Natural killer cell treated with Interleukin-12 subunit alpha and Interleukin-12 subunit beta and Interleukin-15 and Interleukin-18, amount 100 ng/mL, for 72 hours (primary cell): ENCODE measurements at places on chromosomes 16 and 17.

DNA sequence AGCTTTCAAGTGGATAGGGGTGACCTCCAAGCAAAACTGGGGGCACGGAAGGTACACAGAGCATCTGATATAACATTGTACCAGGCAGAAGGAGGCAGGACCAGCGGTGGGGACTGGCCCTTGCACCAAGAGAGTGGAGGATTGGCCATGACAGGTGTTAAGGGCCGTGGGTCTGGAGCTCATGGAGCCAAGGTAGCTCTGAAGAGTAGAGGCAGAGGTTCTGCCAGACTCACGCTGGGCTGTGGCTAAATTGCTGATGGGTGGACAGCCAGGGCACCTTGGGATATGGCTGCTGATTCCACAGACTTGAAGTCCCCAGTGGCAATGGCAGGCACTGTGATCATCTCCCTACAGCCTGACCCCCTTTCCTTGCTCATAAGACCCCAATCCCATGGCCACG is 65.9 kb upstream of the NKD1 start:
- H3K27me3 ChIP-seq, result peaks cover 30% of the 10 kb centered on the region
- H3K36me3 ChIP-seq, result no peaks in the 10 kb centered on the region

DNA sequence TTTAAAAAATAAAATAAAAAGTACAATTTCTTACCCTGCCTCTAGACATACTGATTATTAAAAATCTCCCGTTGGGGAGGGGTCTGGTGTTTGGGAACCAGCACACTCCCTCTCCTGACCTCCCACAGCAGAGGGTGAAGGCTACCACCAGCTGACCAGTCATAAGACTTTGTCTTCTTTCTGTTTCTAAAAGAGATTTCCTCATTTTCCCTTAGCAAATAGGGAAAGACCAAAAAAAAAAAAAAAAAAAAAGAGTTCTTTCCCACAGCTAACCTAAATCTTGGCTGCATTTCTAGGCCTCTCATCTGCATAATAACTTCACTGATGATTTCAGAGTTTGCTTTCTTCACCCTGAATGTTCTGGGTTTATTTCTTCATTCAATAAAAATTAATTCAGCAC is 30.3 kb downstream of the CDK5RAP3 start:
- no peak overlapping the region for H3K27ac ChIP-seq
- H3K4me1 ChIP-seq, result peaks cover 14% of the 10 kb centered on the region
- peaks cover 14% of the 10 kb centered on the region for H3K27me3 ChIP-seq

DNA sequence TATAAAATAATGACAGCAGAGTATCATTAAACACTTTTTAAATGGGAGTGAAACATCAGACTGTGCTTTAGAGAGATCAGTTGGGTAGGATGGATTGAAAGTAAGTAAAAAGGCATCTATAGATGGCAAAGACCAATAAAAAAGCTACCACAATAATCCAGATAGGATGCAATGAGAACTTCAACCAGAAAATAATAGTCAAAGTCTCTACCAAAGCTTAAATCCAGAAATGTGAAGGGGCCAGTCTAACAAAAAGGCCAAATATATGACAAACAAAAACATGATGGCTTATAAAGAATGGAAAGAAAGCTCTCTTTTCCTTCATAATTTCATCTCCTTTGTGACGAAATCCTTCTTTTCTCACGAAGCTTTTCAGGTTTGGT is 12.3 kb downstream of the KANSL1 start:
- H3K4me3 ChIP-seq, result peak overlapping the region; percentile 78
- DNase-seq, result no peak

- H3K36me3 ChIP-seq, result no peaks in the 10 kb centered on the region
- no peak overlapping the region for H3K4me3 ChIP-seq
- H3K4me1 ChIP-seq, result no peaks in the 10 kb centered on the region
Observed at GRCh38 chr16:70591615-70592014, 54.7 kb upstream of the IL34 start.

DNA sequence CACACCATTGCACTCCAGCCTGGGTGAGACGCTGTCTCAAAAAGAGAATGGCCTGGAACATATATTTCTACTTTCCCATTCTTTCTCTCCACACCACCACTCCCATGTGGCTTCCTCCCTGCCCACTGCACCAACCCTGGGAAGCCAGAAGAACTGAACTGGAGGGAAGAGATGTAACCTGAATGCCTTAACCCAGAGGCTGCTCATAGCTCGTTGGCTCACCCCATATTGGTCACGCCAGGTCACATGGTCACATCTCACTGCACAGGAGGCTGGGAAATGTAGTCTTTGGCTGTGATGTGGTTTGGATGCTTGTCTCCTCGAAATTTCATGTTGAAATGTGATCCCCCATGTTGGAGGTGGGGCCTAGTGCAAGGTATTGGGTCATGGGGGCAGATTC is 5.9 kb upstream of the DNAH17 start:
- H3K27ac ChIP-seq, result no peak overlapping the region
- H3K27me3 ChIP-seq, result peaks cover 11% of the 10 kb centered on the region
- DNase-seq, result no peak

DNA sequence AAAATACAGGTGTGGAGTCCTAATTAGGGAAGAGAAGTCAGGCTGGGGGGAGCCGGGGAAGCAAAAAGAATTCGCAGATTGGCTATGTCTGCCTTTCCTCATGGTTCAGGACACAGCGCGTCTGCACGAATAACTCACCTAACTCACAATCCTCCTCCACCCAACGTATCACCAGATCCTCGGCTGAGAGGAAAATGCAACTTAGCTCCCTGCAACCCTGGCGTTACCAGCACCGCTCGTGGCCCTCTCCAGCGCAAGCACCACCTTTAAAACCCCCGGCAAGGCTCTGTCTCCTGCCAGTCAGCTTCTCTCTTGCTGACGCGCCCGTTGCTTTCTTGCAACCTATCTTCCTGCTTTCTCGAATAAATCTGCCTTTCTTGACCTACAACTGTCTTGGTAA is 49.8 kb upstream of the METRNL start:
- H3K36me3 ChIP-seq, result peaks cover 4% of the 10 kb centered on the region
- peaks cover 20% of the 10 kb centered on the region for H3K4me1 ChIP-seq
- H3K27ac ChIP-seq, result no peak overlapping the region
- no peak for DNase-seq

- no peak overlapping the region for H3K4me3 ChIP-seq
- H3K27ac ChIP-seq, result no peak overlapping the region
- peaks cover 5% of the 10 kb centered on the region for H3K27me3 ChIP-seq
Observed at GRCh38 chr16:89167425-89167941, 4.1 kb upstream of the CDH15 start.

DNA sequence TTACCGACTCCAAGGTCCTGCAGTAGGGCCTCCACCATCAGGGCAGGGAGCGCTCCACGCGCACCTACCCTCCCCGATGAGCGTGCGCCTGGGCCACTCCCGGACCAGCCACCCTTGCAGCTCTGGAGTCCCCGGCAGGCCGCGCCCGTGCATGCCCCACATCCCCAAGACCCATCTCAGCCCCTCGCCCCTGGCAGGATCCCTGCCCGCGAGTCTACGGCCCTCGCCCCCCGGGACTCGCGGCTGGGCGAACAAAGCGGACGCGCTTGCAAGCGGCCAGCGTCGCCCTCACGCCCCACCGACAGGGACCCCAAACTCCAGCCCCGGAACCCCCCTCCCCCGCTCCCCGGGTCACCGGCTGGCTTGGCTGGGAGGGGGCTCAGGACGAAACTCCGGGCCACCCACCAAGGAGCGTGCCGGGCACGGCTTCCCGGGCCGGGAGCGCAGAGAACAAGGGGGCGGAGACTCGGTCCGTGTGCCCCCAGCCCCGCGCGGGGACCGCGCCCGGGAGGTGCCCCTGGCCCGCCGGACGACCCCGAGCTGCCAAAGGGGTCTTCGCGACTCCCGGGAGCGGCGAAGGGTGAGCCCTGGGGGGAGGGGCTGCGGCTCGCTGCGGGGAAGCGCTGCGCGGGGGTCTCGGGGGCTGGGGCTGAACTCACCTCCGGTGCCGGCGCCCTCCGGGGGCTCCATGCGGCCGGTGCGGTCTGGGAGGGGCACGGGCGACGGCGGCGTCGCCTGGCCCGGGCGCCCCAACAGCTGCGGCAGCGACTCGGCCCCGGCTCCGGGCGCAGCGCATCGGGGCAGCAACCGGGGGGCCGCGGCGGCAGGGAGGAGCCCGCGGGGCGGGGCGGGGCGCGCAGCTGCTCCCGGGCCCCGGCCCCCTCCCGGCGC is at the start of gene DBNDD1:
Gene DBNDD1 (minus strand): TSS at position 805 of the 891 bp plus-strand sequence. CDS start 115 bp downstream, at position 690.
- no peak within 1 kb of the TSS for H3K27ac ChIP-seq
- H3K4me3 ChIP-seq, result peak within 1 kb of the TSS; percentile 67
- H3K27me3 ChIP-seq, result peaks cover 17% of the 10 kb centered on the region
- peaks cover 9% of the 10 kb centered on the region for H3K4me1 ChIP-seq
- DNase-seq, result peak; percentile 58

- no peak for DNase-seq
- H3K27me3 ChIP-seq, result no peaks in the 10 kb centered on the region
- H3K4me1 ChIP-seq, result no peaks in the 10 kb centered on the region
Observed at GRCh38 chr16:65316808-65317207, 194.9 kb upstream of the CDH11 start.

DNA sequence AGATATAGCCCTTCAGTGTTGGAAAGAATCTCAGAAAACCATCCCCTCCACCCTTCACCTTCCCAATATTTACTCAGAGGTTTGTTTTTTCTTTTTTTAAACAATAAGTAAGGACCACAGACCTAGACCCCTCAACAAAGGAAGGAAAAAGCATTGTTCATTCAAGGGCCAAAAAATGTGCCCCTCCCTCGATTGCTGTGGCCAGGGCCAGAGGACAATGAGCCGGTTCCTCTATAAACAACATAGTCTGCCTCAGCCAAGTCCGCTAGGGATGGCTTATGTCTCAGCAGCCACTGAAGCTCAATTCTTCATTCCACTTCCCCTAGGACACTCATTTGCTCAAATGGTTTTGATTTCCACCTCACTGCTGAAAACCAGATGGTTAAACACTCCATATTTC is 24.0 kb downstream of the TRIM16 start:
- H3K4me1 ChIP-seq, result no peaks in the 10 kb centered on the region
- no peaks in the 10 kb centered on the region for H3K27me3 ChIP-seq
- H3K4me3 ChIP-seq, result no peak overlapping the region
- DNase-seq, result no peak
- H3K27ac ChIP-seq, result no peak overlapping the region

GRCh38 chr16:15141586-15141985 is 47.5 kb upstream of the RRN3 start:
- no peak for DNase-seq
- H3K27me3 ChIP-seq, result no peaks in the 10 kb centered on the region
- no peaks in the 10 kb centered on the region for H3K4me1 ChIP-seq
- no peak overlapping the region for H3K27ac ChIP-seq
- no peaks in the 10 kb centered on the region for H3K36me3 ChIP-seq
- H3K4me3 ChIP-seq, result no peak overlapping the region

DNA sequence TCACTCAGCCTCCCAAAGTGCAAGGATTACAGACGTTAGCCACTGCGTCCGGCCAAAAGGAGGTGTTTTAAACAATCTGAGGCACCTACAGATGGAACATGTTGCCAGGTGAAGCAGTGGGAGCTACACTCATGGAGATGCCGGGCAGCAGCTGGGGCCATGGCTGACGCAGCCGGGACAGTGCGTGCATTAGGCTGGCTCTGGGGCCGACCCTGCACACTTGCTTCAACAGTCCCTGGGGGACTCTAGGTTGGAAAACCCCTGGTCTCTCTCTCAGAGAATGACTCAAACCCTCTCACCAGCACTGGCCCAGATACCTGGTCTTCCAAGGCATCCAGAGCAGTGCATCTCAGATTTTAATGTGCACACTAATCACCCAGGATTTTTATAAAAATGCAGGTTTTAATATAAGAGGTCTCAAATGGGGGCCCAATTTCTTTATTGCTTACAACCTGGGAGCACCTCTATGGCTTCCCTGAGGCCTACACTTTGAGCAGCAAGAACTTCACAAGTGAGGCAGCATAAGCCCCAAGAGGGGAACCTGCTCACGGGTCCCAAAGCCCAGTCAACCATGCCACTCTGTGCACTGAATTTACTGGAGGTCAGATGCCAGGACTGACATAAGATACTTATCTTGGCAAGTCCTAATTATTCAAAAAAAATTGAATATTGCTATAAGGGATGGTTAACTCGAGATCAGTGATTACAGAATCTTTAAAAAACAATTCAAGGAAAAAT is 70.8 kb upstream of the TRAP1 start:
- H3K27me3 ChIP-seq, result no peaks in the 10 kb centered on the region
- DNase-seq, result no peak
- peaks cover 17% of the 10 kb centered on the region for H3K36me3 ChIP-seq
- peak overlapping the region; percentile 17 for H3K4me3 ChIP-seq
- no peak overlapping the region for H3K27ac ChIP-seq

DNA sequence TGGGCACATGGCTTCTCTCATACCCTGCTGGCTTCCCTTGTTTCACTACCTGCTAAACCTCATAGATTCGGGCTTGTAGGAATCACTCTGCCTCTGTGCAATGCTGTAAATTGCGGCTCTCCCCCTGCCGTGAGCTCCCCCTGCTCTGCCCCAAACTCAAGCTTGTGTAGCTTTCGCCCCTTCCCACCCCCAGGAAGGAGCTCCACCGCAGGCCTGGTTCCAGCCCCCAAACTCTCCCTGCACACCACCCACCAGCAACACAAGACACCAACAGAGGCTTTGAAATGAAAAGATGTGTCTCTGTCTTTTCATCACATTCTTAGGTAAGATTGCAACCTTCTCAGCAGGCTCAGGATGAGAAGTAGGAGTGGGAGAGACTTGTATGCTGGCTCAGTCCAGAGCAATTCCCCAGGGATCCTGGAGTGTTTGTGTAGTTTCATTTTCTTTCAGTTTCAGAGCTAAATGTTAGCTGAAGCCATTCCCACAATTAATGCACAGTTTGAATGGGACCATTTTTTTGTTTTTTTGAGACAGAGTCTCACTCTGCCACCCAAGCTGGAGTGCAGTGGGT is 14.2 kb downstream of the CX3CL1 start:
- no peak overlapping the region for H3K4me3 ChIP-seq
- H3K27me3 ChIP-seq, result peaks cover 8% of the 10 kb centered on the region
- H3K27ac ChIP-seq, result no peak overlapping the region
- DNase-seq, result peak; percentile 16
- H3K36me3 ChIP-seq, result no peaks in the 10 kb centered on the region

- H3K27me3 ChIP-seq, result no peaks in the 10 kb centered on the region
- H3K27ac ChIP-seq, result no peak overlapping the region
- H3K4me1 ChIP-seq, result peaks cover 30% of the 10 kb centered on the region
- no peaks in the 10 kb centered on the region for H3K36me3 ChIP-seq
Observed at GRCh38 chr17:59366773-59367656, 35.6 kb downstream of the YPEL2 start.

GRCh38 chr16:85263239-85263585 is 150.9 kb upstream of the CIBAR2 start:
- H3K36me3 ChIP-seq, result no peaks in the 10 kb centered on the region
- H3K27me3 ChIP-seq, result peaks cover 5% of the 10 kb centered on the region
- no peaks in the 10 kb centered on the region for H3K4me1 ChIP-seq
- no peak for DNase-seq
- no peak overlapping the region for H3K4me3 ChIP-seq
- no peak overlapping the region for H3K27ac ChIP-seq

GRCh38 chr16:31493506-31494125 is 10.7 kb downstream of the SLC5A2 start:
- no peaks in the 10 kb centered on the region for H3K4me1 ChIP-seq
- no peak overlapping the region for H3K4me3 ChIP-seq
- H3K27me3 ChIP-seq, result no peaks in the 10 kb centered on the region
- DNase-seq, result no peak

GRCh38 chr17:27811961-27812360 is 11.6 kb upstream of the NOS2 start:
- no peaks in the 10 kb centered on the region for H3K27me3 ChIP-seq
- no peak overlapping the region for H3K4me3 ChIP-seq
- H3K27ac ChIP-seq, result peak overlapping the region; percentile 90
- no peaks in the 10 kb centered on the region for H3K36me3 ChIP-seq
- DNase-seq, result no peak
